Endodermal cell (in vitro differentiated cells): ENCODE measurements at places on chromosomes 3 and 15. TPM values are rescaled to one million over a fixed set of nuclear protein-coding genes. Genes with fewer than 3 reads are reported as not detected.
A peak's percentile ranks its signal among the peaks of the same experiment; 100 is the strongest.

DNA sequence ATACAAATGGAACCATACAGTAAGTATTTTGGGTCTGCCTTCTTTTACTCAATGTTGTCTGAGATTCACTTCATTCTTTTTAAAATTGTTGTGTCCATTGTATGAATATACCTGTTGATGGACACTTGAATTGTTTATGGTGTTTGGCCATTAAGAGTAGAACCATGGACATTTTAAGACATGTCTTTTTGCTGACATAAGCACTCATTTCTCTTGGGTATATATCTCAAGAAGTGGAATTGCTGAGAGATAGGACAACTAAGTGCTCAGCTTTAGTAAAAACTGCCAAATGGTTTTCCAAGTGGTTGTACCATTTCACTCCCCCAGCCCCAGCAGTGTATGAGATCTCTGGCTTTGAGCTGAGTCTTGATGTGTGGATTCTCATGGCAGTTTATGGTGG is 28.2 kb downstream of the POMGNT2 start:
- DNase-seq = no peak
- H3K36me3 ChIP-seq = peaks cover 27% of the 10 kb centered on the region
- H3K4me3 ChIP-seq = no peak overlapping the region
- no peak overlapping the region for H3K27ac ChIP-seq
- H3K27me3 ChIP-seq = no peaks in the 10 kb centered on the region
- H3K4me1 ChIP-seq = no peaks in the 10 kb centered on the region

Gene ITPKA
- total RNA-seq = 0.56 and 0.75 TPM in 2 replicates

Gene SKOR1
- 0.14 and 0.37 TPM in 2 replicates for total RNA-seq

Gene SIDT1
- not detected in 2 replicates for total RNA-seq

- no peak for DNase-seq
- no peak overlapping the region for H3K27ac ChIP-seq
- H3K36me3 ChIP-seq = no peaks in the 10 kb centered on the region
- H3K4me1 ChIP-seq = no peaks in the 10 kb centered on the region
- no peaks in the 10 kb centered on the region for H3K27me3 ChIP-seq
Observed at GRCh38 chr3:139832998-139833397, 102.0 kb upstream of the CLSTN2 start.

GRCh38 chr3:55245351-55245750 is 241.8 kb downstream of the WNT5A start:
- H3K4me3 ChIP-seq = no peak overlapping the region
- no peaks in the 10 kb centered on the region for H3K36me3 ChIP-seq
- DNase-seq = no peak
- no peak overlapping the region for H3K27ac ChIP-seq
- no peaks in the 10 kb centered on the region for H3K4me1 ChIP-seq

- no peaks in the 10 kb centered on the region for H3K36me3 ChIP-seq
- no peak overlapping the region for H3K4me3 ChIP-seq
- H3K27ac ChIP-seq = no peak overlapping the region
Observed at GRCh38 chr3:64167868-64168267, 57.4 kb downstream of the PRICKLE2 start.

DNA sequence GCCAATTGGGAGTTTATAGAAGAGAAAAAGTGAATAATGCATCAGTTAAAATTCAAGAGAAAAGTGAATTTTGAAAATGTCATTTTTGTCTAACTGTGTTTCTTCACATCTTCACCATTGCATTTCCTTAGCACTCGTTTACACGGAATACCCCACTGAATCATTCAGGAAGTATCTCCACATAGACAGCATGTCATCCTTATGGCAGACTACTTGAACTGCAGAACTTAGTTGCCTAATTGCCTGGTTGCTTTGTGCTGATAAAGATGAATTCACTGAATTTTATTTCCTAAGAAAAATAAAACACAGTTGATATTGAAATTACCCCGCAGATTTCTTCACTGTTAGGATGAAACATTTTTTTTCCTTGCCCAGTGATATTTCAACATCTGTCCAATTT is 627.1 kb downstream of the ROBO1 start:
- DNase-seq = no peak
- no peak overlapping the region for H3K4me3 ChIP-seq
- H3K4me1 ChIP-seq = no peaks in the 10 kb centered on the region
- no peaks in the 10 kb centered on the region for H3K36me3 ChIP-seq
- H3K27me3 ChIP-seq = no peaks in the 10 kb centered on the region

DNA sequence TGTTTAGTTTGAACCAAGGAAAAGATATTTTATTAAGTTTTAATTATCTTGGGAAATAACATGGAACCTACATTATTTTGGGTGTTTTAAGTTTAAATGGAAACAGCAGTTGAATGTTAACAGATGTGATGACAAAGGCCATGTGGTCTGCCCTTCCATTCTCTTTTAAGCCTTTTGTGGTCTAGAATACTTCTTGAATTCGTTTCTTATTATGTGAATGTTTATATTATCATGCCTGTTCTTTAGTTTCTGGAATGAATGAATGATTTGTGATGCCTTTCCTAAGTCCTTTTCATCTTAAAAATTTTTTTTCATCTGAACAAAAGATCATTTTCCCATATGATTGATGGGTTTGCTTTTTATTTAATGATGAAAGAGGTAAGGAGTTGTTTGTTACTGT is 44.6 kb downstream of the SNRK start:
- H3K27me3 ChIP-seq = no peaks in the 10 kb centered on the region
- no peaks in the 10 kb centered on the region for H3K4me1 ChIP-seq
- peaks cover 25% of the 10 kb centered on the region for H3K36me3 ChIP-seq
- no peak overlapping the region for H3K4me3 ChIP-seq

Gene SCAANT1
- not detected in 3 replicates for total RNA-seq

- H3K4me1 ChIP-seq = no peaks in the 10 kb centered on the region
- no peak overlapping the region for H3K27ac ChIP-seq
- peaks cover 45% of the 10 kb centered on the region for H3K27me3 ChIP-seq
Observed at GRCh38 chr15:48681353-48681752, 35.8 kb upstream of the FBN1 start.

Gene ZPLD1
- total RNA-seq = not detected in 3 replicates

Gene DGKG
- total RNA-seq = 0.70 and 0.86 TPM in 2 replicates

GRCh38 chr3:126154391-126155279 is 25.8 kb downstream of the ALDH1L1 start:
- no peaks in the 10 kb centered on the region for H3K27me3 ChIP-seq
- H3K27ac ChIP-seq = no peak overlapping the region
- DNase-seq = no peak
- H3K4me3 ChIP-seq = no peak overlapping the region
- H3K36me3 ChIP-seq = no peaks in the 10 kb centered on the region

GRCh38 chr15:40062816-40063562 is 24.0 kb upstream of the SRP14 start:
- H3K27me3 ChIP-seq = no peaks in the 10 kb centered on the region
- no peak overlapping the region for H3K27ac ChIP-seq
- peak; percentile 51 for DNase-seq
- H3K4me1 ChIP-seq = peaks cover 3% of the 10 kb centered on the region

- peaks cover 9% of the 10 kb centered on the region for H3K27me3 ChIP-seq
- no peak overlapping the region for H3K27ac ChIP-seq
- H3K4me1 ChIP-seq = no peaks in the 10 kb centered on the region
- peak overlapping the region; percentile 75 for H3K4me3 ChIP-seq
- H3K36me3 ChIP-seq = no peaks in the 10 kb centered on the region
Observed at GRCh38 chr3:97970956-97971620, 1.1 kb downstream of the RIOX2 start.

Gene DUOXA2
- not detected in 2 replicates for total RNA-seq

DNA sequence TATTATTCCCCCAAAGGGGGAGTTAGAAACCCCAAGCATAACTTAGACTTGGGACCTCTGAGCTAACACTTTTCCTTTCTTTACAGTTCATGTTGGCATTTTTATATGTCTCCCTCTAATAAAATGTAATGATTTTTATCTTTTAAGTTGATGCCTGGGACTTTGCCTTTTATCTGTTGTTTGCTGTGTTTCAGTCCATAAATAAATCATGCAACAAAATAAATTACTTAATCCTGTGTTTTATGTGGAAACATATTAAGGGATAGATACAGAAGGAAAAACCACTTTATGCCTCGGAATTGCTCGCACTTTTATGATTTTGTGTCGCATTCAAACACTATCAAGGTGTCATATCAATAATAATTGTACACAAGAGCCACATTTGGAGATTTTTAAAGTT is 93.7 kb upstream of the TBC1D5 start:
- no peak for DNase-seq
- H3K4me3 ChIP-seq = no peak overlapping the region
- H3K36me3 ChIP-seq = no peaks in the 10 kb centered on the region
- H3K4me1 ChIP-seq = peaks cover 12% of the 10 kb centered on the region

GRCh38 chr3:107734317-107734716 is 211.6 kb downstream of the BBX start:
- no peaks in the 10 kb centered on the region for H3K27me3 ChIP-seq
- H3K4me1 ChIP-seq = no peaks in the 10 kb centered on the region
- H3K4me3 ChIP-seq = no peak overlapping the region
- no peak overlapping the region for H3K27ac ChIP-seq
- H3K36me3 ChIP-seq = peaks cover 18% of the 10 kb centered on the region

- no peak overlapping the region for H3K27ac ChIP-seq
- H3K4me1 ChIP-seq = no peaks in the 10 kb centered on the region
- DNase-seq = no peak
- H3K4me3 ChIP-seq = no peak overlapping the region
- peaks cover 11% of the 10 kb centered on the region for H3K27me3 ChIP-seq
Observed at GRCh38 chr15:45744236-45744589, 109.4 kb downstream of the SQOR start.

Gene CKMT1B
- 0.58 to 0.73 TPM in 2 of 3 replicates, not detected in the other for total RNA-seq

- no peaks in the 10 kb centered on the region for H3K36me3 ChIP-seq
- no peak overlapping the region for H3K4me3 ChIP-seq
- H3K27ac ChIP-seq = no peak overlapping the region
Observed at GRCh38 chr3:52221563-52222318, 3.7 kb downstream of the TLR9 start.

- no peaks in the 10 kb centered on the region for H3K36me3 ChIP-seq
- no peak overlapping the region for H3K27ac ChIP-seq
- H3K4me1 ChIP-seq = no peaks in the 10 kb centered on the region
- H3K4me3 ChIP-seq = no peak overlapping the region
Observed at GRCh38 chr3:109803274-109803673, 465.9 kb upstream of the DPPA4 start.

DNA sequence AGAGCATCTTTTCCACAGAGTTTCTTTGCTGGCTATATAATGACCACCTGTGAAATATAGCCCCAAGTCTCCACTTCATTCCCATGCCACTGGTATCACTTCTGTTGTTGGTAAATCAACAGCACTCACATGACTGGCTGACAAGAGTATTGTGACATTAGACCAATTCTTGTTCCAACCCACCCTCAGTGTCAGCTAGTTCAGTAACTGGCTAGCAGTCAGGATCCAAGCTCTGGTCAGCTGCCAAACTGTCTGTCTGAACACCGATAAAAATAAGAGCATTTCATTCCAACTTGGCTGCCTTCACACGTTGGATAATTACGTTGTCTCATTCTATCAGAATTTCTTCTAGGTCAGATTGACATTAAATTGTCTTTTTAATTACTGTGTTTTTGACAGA is 166.5 kb downstream of the USP13 start:
- H3K36me3 ChIP-seq = no peaks in the 10 kb centered on the region
- H3K4me1 ChIP-seq = no peaks in the 10 kb centered on the region
- no peaks in the 10 kb centered on the region for H3K27me3 ChIP-seq
- H3K4me3 ChIP-seq = no peak overlapping the region

- no peaks in the 10 kb centered on the region for H3K27me3 ChIP-seq
- H3K4me3 ChIP-seq = no peak overlapping the region
- H3K36me3 ChIP-seq = peaks cover 11% of the 10 kb centered on the region
- H3K27ac ChIP-seq = no peak overlapping the region
- no peak for DNase-seq
Observed at GRCh38 chr15:77063249-77063648, 7.7 kb downstream of the TSPAN3 start.

DNA sequence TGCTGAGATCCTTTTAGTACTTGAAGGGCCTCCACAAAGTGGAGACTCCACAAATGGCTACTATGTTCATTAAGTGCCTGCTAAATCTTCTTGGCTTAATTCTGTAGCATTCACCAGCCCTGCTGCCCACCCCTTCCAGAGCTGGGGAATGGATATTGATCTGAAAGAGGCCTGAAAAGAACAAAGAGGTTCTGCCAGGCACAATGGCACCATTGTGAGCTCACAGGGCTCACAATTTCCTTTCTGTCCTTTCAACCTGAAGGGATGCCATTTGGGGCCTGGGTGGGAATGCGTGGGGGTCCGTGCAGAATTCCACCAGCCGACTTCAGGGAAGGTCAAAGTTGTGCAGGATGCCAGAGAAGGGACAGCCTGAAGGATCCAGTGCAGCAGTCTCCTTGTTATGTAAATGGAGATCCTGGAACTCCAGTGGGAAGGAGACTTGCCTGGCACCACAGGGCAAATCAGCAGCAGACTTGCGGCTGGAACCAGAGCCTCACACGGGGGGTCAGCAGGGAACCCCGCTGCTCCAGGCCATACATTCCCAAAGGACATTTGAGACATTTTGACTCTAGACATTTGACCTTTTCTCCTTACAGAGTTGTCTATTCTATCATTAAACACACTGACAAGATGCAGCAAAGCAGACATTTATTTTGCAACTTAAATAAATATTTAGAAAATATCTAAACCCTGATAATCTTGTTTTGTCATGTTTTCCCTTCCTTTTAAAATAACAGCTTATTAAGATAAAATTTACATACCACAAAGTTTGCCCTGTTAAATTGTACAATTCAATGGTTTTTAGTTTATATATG is 21.5 kb upstream of the MORF4L1 start:
- H3K4me3 ChIP-seq = no peak overlapping the region
- peak overlapping the region; percentile 80 for H3K27ac ChIP-seq
- DNase-seq = peak; percentile 58
- H3K27me3 ChIP-seq = no peaks in the 10 kb centered on the region

- H3K27me3 ChIP-seq = no peaks in the 10 kb centered on the region
- no peak for DNase-seq
- H3K27ac ChIP-seq = no peak overlapping the region
Observed at GRCh38 chr3:177126015-177126773, 71.1 kb downstream of the TBL1XR1 start.

DNA sequence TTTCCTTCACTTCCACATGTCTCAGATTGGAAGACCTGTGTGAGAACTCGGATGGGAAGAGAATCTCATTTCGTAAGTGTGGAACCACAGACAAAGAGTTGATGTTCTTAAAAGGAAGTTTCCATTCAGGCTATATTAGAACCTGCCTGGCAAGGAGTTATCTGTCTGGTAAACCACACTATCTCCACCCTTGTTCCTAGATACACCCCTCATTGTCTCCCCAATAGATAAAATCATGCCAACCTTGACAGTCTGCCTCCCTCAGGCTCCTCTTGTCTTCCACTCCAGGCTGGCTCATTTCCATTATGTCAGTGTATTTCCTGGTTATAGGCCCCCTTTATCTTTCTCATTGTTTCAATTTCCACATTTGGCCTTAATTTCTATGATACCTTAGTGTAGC is 89.2 kb downstream of the TMEM108 start:
- no peaks in the 10 kb centered on the region for H3K27me3 ChIP-seq
- H3K36me3 ChIP-seq = no peaks in the 10 kb centered on the region
- no peak for DNase-seq
- no peak overlapping the region for H3K27ac ChIP-seq
- H3K4me3 ChIP-seq = no peak overlapping the region

DNA sequence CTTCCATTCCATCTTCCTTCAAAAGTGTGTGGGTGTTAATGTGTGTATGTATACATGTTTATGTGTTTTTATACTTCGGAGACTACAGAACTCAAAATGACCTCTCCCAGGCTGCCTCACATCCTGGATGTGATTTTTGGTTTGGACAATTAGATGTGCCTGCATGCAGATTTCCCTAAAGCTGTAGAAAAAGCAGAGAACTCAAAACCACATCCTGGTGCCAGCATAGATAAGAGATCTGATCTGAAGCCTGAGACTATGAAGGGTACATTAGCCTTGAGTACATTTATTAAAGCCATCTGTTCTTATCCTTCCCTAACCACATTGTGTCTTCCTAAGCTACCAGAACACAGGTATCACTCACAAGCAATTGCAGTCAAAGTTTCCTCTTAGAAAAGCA is 319.4 kb upstream of the RASGRP1 start:
- no peak overlapping the region for H3K4me3 ChIP-seq
- H3K36me3 ChIP-seq = no peaks in the 10 kb centered on the region
- H3K27ac ChIP-seq = no peak overlapping the region
- H3K27me3 ChIP-seq = no peaks in the 10 kb centered on the region

Gene IGDCC3
- 6.3 to 8.4 TPM (median 7.9 TPM) in 3 replicates for total RNA-seq
